Pulmonary artery endothelial cell (primary cell): ENCODE measurements at places on chromosomes 2 and 18. TPM values are rescaled to one million over a fixed set of nuclear protein-coding genes. Genes with fewer than 3 reads are reported as not detected.

- no peak for DNase-seq
Observed at GRCh38 chr2:81235601-81236000, 931.0 kb upstream of the LRRTM1 start.

GRCh38 chr2:159539701-159540100 is 76.6 kb downstream of the BAZ2B start:
- DNase-seq: no peak

DNA sequence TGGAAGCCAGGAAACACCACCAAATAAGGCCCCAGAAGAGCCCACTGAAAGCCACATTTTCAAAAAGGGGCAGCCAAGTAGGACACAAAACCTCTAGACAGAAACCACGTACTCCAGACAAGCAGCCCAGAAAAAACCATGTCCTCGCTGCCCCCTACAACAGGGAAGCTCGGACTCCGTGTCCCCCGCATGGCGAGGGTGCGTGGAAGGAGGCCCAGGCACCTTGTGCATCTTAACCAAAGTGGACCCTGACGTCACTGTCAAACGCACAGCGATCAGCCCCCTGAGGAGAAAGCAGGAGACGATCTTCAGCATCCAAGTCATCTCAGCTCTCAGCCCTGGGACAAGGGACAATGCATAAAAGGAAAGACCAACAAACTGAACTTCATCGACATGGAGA is 168.4 kb downstream of the EIPR1 start:
- DNase-seq: no peak

DNA sequence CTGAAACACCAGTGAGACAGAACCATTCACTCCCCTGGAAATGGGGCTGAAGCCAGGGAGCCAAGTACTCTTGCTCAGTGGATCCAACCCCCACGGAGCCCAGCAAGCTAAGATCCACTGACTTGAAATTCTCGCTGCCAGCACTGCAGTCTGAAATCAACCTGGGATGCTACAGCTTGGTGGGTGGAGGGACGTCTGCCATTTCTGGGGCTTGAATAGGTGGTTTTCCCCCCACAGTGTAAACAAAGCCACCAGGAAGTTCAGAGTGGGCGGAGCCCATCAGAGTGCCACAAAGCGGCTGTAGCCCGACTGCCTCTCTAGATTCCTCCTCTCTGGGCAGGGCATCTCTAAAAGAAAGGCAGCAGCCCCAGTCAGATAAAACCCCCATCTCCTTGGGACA is 292.8 kb downstream of the LNPK start:
- no peak for DNase-seq

GRCh38 chr2:61419129-61419528 is 51.8 kb downstream of the USP34 start:
- no peak for DNase-seq

DNA sequence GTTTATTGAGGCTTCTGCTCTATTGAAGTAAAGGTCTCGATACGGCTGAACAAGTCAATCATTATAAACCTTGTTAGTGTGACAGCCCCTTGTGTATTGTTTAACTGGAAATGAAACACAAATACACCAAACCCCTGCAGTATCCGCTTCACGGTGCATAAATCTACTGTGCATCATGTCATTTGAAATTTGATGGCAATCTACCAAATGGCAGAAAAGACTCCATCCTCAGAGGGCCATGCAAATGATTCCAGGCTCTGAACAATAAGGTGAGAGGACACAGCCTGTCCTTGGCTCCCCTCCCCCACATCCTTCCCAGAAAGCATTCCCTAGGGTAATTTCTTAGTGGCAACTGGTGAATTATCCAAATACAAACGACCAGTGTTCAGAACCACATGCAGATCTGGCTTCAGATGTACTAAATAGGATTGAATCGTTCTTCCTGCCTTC is 80.6 kb downstream of the ADCYAP1 start:
- DNase-seq: no peak

DNA sequence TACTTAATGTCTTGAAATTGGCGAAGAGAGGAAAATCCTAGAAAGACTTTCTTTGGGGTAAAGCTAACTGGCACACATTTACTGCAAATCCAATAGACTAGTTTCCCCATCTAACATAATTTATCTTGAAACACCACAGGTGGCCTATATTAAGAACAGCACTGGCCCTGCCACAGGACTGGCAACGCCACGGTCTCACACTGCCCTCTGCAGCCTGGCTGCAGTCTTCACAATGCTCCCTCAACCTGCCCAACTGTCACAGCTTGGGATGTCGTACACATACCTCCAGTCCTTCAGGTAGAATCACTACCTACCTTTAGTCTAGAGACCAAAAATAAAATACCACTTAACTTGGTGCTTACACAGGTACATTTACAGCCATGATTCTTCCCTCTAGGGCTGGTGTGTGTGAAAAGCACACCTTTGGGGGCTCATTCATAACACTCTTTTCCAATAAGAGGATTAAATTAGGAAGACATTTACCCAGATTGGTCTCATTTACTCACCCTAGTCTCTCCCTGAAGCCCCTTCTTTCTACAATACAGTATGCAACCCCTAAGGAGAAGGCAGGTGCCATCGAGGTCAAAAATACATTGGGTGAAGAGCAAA is 222.2 kb downstream of the C1D start:
- peak; percentile 57 for DNase-seq

- DNase-seq: no peak
Observed at GRCh38 chr2:160918906-160919503, 241.2 kb upstream of the TANK start.

DNA sequence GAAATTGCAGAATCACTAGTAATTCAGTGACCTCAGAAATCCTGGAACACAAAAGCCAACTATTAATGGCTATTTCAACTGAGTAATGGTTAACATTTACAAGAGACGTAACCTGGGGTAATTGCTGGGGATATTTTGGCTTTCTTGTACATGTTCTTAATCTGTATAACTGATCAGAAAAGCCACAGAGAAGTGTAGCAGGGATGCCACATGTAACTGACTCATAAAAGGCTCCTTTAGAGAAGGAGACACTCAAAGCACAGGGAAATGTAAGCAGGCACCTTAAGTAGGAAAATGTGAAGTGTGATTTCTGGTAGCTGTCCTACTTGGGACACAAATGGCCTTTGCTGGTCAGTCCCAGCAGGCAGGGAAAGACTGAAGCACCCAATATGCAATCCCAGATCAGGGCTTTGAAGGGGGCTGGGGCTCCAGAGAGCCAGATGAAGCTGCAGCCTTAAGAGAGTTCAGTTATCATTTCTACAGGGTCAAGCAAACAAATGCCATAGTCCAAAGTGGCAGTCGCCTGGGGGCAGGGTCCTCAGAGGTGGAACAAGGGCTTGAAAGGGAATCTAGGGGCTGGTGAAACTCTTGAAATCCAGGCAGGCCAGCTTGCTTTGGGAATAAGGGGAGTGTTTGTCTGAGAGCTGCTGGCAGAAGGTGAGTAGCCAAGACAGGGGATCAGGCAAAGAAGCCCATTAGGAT is 7.2 kb upstream of the SPOPL start:
- no peak for DNase-seq

- no peak for DNase-seq
Observed at GRCh38 chr18:62549755-62550154, 26.9 kb downstream of the ZCCHC2 start.

DNA sequence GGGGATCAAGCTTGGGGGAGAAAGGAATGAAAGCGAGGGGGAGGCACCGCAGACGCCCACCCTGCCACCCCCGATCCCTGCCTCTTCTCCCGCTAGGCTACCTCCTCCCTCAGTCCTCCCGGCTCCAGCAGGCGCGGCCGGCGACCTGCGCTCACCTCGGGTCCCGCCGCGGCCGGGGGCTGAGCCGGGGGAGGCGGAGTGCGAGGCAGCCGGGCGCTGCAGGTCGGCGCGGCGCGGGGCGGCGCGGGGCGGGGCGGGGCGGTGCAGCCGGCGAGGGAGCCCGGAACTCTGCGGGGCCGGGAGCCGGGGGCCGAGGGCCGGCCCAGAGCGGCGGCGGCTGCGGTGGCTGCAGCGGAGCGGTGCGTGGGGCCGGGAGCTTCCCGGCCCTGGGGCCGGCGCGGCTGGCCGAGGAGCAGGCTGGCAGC is 477 bp downstream of the ACVR1 start:
- DNase-seq: no peak

DNA sequence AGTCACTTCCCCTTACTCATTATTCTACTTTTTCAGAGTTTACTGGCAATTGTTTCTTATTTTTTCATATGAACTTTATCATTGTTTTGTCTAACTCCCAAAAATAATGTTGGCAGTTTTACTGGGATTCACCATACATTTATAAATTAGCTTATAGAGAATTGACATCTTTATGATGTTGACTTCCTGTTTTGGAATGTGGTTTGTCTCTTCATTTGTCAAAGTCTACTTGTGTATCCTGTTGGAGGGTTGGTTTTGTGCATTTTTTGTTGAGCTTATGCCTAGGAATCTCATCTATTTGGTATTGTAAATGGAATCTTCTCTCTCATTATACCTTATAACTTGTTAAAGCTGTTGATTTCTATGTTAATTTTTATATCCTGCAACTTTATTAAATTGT is 16.4 kb downstream of the EPC2 start:
- DNase-seq: no peak

DNA sequence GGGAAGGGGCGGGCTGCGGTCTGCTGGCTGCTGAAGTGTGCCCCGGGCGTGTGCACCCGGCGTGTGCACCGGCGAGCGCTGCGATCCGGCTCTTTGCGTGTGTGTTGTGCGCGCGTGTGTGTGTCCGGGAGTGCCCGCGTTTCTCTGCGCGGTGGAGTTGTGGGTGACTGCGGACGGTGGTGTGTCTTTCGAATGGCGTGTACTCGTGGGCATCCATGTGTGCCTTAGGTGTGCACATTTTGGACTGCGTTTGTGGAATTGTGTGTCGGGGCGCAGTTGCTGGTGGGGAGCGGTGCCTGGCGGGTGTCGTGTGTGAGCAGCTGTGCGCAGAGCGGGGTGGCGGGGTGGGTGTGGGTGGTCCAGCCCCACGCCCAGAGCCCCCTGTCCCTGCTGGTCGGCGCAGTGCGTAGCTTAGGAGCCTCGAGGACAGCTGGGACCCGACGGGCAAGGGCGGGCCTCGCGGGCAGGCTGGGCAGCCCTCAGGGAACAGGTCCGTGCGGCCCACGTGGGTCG is 533 bp downstream of the HPCAL1 start:
- DNase-seq: no peak

DNA sequence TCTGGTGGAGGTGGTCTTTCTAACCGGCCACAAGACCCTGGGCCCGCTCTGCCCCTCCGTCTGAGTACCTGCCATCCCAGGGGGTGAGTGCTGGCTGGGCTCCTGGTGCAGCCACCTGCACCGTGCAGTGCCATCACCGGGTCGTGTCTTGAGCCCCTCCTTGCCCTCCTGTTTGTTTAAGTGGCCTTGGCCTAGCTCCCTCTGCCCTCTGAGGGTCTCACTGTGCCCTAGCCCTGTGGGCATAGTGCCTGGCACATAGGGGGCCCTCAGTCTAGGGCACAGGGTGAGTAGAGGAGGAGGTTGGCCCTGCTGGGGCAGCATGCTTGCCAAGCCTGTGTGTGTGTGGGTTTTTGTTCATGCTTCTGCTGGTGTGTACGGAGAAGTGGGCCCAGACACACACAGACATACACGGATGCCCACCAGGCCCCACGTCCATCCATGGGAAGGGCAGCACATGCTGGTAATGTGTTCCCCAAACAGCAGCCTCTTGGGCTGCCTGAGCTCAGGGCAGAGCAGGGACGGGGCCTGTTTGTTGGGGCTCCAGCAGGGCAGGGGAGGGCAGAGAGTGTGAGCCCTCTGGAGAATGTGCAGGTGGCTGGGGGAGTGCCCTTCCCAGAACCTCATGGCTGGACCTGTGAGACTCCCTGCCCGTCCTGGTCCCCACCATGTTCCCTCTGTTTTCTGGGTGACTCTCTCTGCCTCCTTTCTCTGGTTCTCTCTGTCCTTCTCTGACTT is 94.6 kb downstream of the GLI2 start:
- DNase-seq: no peak

DNA sequence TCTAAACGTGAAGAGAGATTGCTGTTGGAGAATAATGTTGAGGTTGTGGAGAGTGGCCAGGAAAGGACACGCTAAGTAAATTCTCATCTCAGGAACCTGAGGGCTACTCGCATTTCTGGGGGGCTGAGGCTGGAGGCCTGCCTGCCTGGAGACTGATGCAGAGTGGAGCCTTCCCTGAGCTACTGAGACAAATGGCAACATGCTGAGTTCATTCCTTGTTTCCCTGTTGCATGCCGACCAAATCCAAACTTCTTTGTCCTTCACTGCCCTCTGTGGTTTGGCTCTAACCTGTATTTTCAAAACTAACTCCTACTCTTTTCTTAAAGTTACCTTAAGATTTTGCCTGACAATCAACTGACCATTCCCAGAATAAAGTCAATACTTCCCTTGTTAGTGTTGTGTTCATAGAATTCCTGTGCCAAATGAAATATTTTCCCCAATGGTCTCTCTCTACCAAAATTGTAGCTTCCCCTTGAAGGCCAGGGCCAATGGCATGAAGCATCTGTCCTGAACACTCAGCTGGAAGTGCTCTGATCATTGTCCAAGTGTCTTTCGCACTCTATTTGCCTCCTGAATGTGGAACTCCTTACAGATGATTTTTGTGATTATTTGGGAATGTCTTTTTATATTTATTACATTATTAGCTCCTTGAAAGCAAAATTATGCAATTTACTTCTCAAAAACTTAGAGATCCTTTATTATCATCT is 1085.6 kb downstream of the SOCS6 start:
- no peak for DNase-seq

DNA sequence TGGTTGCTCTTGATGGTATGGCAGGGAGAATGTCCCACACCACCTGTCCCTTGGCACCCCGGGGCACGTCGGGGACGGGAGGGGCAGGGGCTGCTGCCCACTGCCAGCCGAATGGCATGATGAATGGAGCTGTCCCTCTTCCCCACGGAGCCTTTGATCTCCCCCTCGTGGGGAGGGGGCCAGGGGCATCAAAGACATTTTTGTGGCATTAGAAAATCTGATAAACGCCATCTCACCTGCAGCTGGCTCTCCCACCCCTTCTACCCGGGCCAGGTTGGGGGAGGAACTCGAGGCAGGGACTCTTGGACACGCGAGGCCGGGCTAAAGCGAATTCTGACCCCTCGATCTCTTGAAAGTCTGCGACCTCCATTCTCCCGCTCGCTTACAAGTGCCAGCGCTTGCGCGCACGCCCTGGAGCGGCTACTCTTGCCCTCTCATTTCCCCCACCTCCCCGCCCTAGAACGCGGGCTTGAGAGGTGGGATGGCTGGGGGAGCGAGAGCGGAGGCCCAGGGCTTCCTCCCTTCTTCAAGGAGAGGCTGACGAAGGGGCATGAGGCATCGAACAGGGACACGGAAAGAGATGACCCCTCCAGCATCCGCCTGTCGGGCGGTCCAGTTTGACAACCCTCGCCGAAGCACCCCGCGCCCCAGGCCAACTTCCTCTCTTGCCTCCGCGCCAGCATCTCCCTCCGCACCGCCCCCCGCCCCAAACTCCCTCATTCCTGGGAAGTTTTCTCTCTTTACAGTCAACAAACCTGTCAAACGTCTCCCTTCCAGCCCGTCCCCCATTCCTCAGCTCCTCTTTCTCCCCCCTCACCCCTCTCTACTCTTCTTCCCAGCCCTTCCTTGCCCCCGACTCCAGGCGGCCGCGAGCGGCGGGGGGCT is 692 bp upstream of the WNT6 start:
- DNase-seq: no peak

GRCh38 chr18:40357536-40357935 is 1597.5 kb upstream of the PIK3C3 start:
- no peak for DNase-seq

GRCh38 chr2:241459520-241459919 is 48.9 kb downstream of the STK25 start:
- no peak for DNase-seq

- no peak for DNase-seq
Observed at GRCh38 chr2:239114616-239115265, 266.9 kb downstream of the TWIST2 start.

Gene GMCL1
- total RNA-seq: 10.2 and 17.2 TPM in 2 replicates

Gene METAP1D
- total RNA-seq: 4.1 and 7.6 TPM in 2 replicates

Gene STAT4
- total RNA-seq: 0.13 and 0.56 TPM in 2 replicates

Gene FEZ2
- 76.3 and 88.4 TPM in 2 replicates for total RNA-seq

Gene POLR1A
- total RNA-seq: 14.8 and 23.3 TPM in 2 replicates

Gene WBP1
- 26.7 and 33.4 TPM in 2 replicates for total RNA-seq
